ENCODE measurements at places on chromosomes 5 and 9. TPM values are rescaled to one million over a fixed set of nuclear protein-coding genes. Genes with fewer than 3 reads are reported as not detected.
A peak's percentile ranks its signal among the peaks of the same experiment; 100 is the strongest.

Gene EPB41L4A
- 13.4 TPM for total RNA-seq

Gene ELOVL7
- total RNA-seq = 4.3 TPM

DNA sequence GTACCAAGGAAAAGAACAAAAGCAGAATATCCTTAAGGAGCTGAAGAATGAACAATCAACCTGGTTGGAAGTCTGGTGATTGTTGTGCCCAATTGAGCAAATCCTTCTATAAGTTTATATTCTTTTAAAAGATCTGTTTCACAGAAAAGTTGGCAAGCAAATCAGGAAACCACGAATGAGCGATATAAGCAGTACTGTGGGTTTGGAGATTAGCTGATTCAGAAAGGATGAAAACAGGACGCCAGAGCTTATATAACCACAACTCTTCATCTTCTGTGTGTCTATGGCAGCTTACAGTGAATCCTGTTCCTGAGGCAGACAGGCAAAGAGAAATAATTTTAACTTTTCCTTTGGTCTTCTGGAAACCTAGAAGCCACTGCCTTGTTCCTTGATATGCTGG, 61.7 kb downstream of the SLC38A9 start:
- no peaks in the 10 kb centered on the region for H3K27me3 ChIP-seq
- DNase-seq = no peak
- H3K27ac ChIP-seq = no peak overlapping the region

Gene PAPPA
- total RNA-seq = 15.0 TPM

- H3K36me3 ChIP-seq = no peaks in the 10 kb centered on the region
- no peak overlapping the region for H3K27ac ChIP-seq
- no peaks in the 10 kb centered on the region for H3K27me3 ChIP-seq
- no peaks in the 10 kb centered on the region for H3K4me1 ChIP-seq
- no peak for DNase-seq
- no peak overlapping the region for H3K4me3 ChIP-seq
Measured at GRCh38 chr5:122929001-122929400, 83.6 kb downstream of the SNX24 start.

DNA sequence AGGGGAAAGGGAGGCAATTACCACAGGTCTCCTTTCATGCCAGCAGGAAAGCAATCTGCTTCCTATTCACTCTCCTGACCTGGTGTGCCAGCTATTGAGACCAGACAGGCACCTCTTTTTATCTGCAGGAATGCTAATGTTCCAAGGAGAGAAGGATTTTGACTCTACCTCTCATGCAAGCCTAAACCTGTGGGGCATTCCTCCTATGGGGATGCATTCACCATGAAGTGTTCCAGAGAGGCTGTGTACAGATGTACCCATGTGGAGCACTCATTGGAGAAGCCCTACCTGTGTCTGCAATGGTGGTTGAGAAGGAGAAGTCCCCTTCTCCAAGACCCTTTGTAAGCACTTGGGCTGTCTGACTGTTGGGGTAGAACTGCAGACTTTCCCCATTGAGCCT, 45.4 kb upstream of the EDIL3 start:
- DNase-seq = no peak
- no peaks in the 10 kb centered on the region for H3K27me3 ChIP-seq
- no peaks in the 10 kb centered on the region for H3K36me3 ChIP-seq
- H3K4me3 ChIP-seq = no peak overlapping the region
- H3K27ac ChIP-seq = no peak overlapping the region
- no peaks in the 10 kb centered on the region for H3K4me1 ChIP-seq

- H3K4me1 ChIP-seq = no peaks in the 10 kb centered on the region
- no peaks in the 10 kb centered on the region for H3K27me3 ChIP-seq
- DNase-seq = no peak
- H3K36me3 ChIP-seq = no peaks in the 10 kb centered on the region
Measured at GRCh38 chr5:97102010-97102470, 40.4 kb downstream of the LIX1 start.

DNA sequence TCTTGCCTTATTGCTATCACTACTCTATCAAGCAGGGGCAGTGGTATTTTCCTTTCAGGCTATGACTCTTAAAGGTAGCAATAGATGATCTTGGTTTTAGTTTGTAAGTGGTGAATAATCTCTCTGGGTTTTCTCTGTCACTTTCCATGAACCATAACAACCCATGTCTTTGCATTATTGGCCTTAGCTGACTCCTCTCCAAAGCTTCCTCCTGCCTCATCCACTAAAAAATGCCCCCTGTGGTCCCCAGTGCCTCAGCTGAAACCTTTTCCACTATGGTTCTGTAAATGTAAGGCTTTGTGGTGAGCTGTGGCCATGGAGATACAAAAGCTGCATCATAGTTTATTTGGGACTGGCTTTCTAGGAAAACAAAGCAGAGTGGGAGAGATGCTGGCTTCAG, 128.8 kb downstream of the GPBP1 start:
- H3K36me3 ChIP-seq = no peaks in the 10 kb centered on the region
- H3K27ac ChIP-seq = no peak overlapping the region
- peaks cover 6% of the 10 kb centered on the region for H3K4me1 ChIP-seq
- no peak overlapping the region for H3K4me3 ChIP-seq
- no peak for DNase-seq
- H3K27me3 ChIP-seq = no peaks in the 10 kb centered on the region

GRCh38 chr5:89034588-89034987, 151.6 kb upstream of the MEF2C start:
- DNase-seq = no peak
- H3K27ac ChIP-seq = no peak overlapping the region
- no peaks in the 10 kb centered on the region for H3K4me1 ChIP-seq
- no peaks in the 10 kb centered on the region for H3K36me3 ChIP-seq
- no peaks in the 10 kb centered on the region for H3K27me3 ChIP-seq

Gene CBY3
- not detected for total RNA-seq

Gene NELFB
- total RNA-seq = 54.5 TPM

DNA sequence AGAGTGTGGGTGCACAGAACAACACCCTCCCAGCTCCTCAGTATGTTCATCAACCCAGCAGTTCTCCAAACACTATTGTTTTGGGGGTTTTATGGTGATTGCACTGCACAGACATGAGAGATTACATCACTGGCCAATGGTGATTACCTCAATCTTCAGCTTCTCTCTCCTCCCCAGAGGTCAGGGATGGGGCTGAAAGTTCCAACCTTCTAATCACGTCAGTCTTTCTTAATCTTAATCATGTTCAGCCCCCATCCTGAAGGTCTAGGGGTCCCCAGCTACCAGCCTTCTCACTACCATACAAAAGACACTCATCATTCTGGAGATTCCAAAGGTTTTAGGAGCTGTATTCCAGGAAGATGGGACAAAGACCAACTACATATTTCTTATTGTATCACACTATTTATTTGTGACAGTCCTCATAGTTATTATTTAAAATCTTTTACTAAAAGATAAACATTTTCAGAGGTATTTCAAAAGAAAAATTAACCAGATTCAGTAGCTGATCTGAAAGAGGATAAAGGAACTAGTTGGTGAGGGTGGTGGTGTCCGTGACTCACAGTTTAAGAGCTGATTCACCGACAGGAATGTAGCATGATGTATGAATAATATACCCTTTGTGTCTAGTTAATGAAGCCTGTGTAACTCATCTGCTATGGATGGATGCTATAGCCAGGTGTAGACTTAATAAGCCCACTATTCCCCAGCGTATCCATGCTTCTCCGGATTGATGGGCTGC, 35.6 kb downstream of the RASEF start:
- H3K4me3 ChIP-seq = no peak overlapping the region
- DNase-seq = no peak
- no peaks in the 10 kb centered on the region for H3K36me3 ChIP-seq
- no peaks in the 10 kb centered on the region for H3K27me3 ChIP-seq

Gene TMEM252
- not detected for total RNA-seq

Gene WHRN
- 71.1 TPM for total RNA-seq

DNA sequence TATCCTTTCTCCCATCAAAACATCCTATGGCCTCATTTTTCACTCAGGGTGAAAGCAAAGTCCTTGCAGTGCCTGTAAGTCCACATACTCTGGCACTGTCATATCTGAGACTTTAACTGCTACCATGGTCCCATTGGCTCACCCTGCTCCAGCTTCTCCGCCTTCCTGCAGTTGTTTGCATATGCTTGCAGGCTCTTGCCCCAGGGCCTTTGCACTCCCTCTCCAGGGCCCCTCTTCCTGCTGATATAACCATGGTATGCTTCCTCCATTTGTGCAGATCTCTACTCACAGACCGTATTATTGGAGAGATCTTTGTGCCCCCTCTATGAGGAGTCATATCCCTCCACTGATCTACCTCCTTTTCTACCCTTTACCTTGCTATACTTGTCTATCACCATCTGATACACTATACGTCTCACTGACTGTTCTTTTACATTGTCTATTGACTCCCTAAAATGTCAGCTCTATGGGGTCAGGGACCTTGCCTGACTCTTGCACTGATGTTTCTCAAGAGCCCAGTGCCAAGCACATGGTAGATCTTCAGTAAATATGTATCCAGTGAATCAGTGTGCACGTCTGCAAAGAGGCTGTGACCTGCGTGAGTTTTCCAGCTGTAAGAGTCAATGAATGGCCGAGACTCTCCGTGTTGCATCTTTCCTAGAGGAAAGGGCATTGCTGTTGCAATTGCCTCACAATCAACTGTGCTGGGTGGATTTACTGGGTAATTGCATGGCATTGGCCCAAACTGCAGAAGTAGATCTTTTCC, 81.7 kb upstream of the CPEB4 start:
- H3K36me3 ChIP-seq = no peaks in the 10 kb centered on the region
- H3K4me3 ChIP-seq = no peak overlapping the region
- H3K27me3 ChIP-seq = no peaks in the 10 kb centered on the region
- peaks cover 10% of the 10 kb centered on the region for H3K4me1 ChIP-seq
- H3K27ac ChIP-seq = no peak overlapping the region

GRCh38 chr9:97046228-97046627, 7.3 kb upstream of the CTSV start:
- no peak overlapping the region for H3K4me3 ChIP-seq
- H3K4me1 ChIP-seq = no peaks in the 10 kb centered on the region
- no peak for DNase-seq
- H3K36me3 ChIP-seq = no peaks in the 10 kb centered on the region
- H3K27me3 ChIP-seq = no peaks in the 10 kb centered on the region
- H3K27ac ChIP-seq = no peak overlapping the region

DNA sequence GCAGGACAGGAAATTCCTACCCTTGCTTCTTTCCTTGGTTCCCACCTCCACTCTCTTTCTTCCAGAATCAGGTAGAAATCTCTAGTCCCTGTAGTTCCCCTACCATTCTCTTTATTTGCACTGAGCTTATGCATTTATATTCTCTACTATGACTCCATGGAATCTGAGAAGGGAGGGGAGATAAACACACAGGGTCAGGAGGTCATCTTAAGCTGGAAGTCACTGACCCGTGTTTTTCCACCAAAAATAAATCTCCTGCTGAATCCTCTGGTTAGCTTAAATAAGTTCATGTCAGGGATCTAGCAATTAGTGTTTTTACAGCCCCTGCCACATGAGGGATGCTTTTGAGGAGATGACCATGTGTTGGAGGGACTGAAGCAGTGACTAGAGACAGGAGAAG, 3.7 kb downstream of the ACTL7B start:
- no peaks in the 10 kb centered on the region for H3K27me3 ChIP-seq
- no peak overlapping the region for H3K4me3 ChIP-seq
- no peaks in the 10 kb centered on the region for H3K4me1 ChIP-seq
- H3K27ac ChIP-seq = no peak overlapping the region

Gene FOXD4L6
- not detected for total RNA-seq

GRCh38 chr5:175572886-175573285, 85.0 kb upstream of the HRH2 start:
- DNase-seq = no peak
- H3K27me3 ChIP-seq = peaks cover 7% of the 10 kb centered on the region
- no peak overlapping the region for H3K27ac ChIP-seq
- H3K4me1 ChIP-seq = no peaks in the 10 kb centered on the region
- H3K4me3 ChIP-seq = no peak overlapping the region

Gene GABRG2
- total RNA-seq = 1.3 TPM

Gene TAF7
- 72.9 TPM for total RNA-seq

Gene CLIC3
- total RNA-seq = 0.79 TPM

Gene CENPK
- total RNA-seq = 2.6 TPM

Gene WDR70
- total RNA-seq = 9.2 TPM

Gene VPS13A
- 64.0 TPM for total RNA-seq

GRCh38 chr5:69136293-69136692, 30.7 kb upstream of the CCNB1 start:
- no peak overlapping the region for H3K4me3 ChIP-seq
- H3K27me3 ChIP-seq = no peaks in the 10 kb centered on the region
- DNase-seq = no peak
- no peak overlapping the region for H3K27ac ChIP-seq

GRCh38 chr5:54249210-54250028, 61.0 kb downstream of the ARL15 start:
- H3K4me1 ChIP-seq = no peaks in the 10 kb centered on the region
- peak; percentile 31 for DNase-seq
- no peak overlapping the region for H3K27ac ChIP-seq
- no peaks in the 10 kb centered on the region for H3K27me3 ChIP-seq

- no peaks in the 10 kb centered on the region for H3K4me1 ChIP-seq
- H3K36me3 ChIP-seq = no peaks in the 10 kb centered on the region
- H3K4me3 ChIP-seq = no peak overlapping the region
- no peaks in the 10 kb centered on the region for H3K27me3 ChIP-seq
- DNase-seq = no peak
Measured at GRCh38 chr5:148810823-148811222, 15.6 kb upstream of the ADRB2 start.

DNA sequence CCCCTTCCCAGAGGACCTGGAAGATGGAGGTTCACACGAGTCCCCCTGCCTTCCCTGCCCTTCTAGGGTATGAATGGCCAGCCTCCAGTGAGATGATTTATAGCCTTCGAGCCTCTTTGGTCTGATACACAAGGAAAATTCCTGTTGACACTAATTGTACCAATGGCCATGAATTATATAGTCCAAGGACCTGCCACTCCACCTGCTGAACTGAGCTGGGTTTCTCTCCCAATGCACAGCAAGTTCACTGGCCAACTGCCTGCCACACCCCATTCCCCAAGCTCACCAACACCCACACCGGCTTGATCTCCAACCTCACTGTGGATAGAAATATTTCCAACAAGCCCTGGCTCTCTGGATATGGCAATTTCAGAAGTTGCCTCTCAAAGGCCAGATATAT, 9.3 kb upstream of the ADRA1B start:
- H3K4me1 ChIP-seq = no peaks in the 10 kb centered on the region
- H3K4me3 ChIP-seq = no peak overlapping the region
- H3K27ac ChIP-seq = no peak overlapping the region
- H3K36me3 ChIP-seq = no peaks in the 10 kb centered on the region

- H3K4me1 ChIP-seq = no peaks in the 10 kb centered on the region
- no peaks in the 10 kb centered on the region for H3K36me3 ChIP-seq
- H3K27ac ChIP-seq = no peak overlapping the region
- H3K4me3 ChIP-seq = no peak overlapping the region
- no peak for DNase-seq
- no peaks in the 10 kb centered on the region for H3K27me3 ChIP-seq
Measured at GRCh38 chr5:40873286-40873880, 32.2 kb downstream of the CARD6 start.
